ENCODE measurements at places on chromosomes 2 and 18.

DNA sequence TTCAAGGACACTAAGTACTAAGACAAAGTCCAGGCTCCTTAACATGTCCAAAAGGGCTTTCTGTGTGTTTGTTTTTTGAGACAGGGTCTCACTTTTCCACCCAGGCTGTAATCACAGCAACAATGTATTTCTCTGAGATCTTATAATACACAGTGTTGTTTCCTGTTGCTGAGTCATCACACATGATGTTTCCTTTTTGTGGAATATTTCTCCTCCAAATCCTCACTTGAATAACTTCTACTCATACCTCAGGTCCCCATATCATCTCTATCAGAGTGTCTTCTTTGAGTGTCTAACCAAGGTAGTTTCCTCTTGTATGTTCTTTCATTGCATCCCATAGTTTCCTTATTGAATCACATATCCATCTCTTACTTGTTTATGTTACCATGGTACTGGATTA lies 632.0 kb upstream of the PIK3C3 start:
- DNase-seq = no peak

DNA sequence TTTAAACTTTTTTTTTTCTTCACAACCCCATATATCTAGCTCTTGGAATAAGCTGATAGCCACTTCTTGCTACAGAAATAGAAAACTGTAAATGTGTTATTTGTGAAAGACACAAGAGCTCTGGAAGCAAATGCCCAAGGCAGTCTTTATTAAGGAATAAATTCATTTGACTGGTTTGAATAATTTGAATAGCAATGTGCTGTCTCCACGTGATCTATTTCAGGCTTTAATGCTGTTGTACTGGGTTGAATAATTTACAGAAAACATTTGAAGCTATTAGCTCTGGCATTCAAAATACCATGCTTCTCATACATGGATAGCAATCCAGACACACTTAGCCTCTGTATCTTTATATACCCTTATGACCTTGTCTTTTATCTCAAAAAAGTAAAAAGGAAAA lies 366.7 kb upstream of the KCNJ3 start:
- no peak for DNase-seq

DNA sequence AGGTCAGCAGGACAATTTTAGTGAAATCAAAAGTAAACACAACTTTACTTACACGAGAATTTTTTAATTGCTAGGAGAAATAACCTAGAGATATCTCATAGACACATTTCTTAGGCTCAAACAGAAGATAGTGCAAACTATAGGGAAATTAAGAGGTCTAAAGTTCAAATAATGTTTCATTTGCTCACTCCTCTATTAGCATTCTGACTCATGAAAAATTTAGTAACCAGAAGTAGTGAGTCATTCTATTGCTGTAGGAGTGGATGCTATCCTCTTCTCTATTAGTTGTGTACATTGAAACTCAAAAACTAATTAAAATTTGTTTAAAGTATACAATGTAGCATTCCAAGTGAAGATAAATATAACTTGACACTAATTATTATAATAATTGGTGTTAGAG lies 908.3 kb upstream of the TMEFF2 start:
- DNase-seq = peak; percentile 30

- no peak for DNase-seq
Observed at GRCh38 chr18:12352188-12352587, 24.8 kb downstream of the AFG3L2 start.

DNA sequence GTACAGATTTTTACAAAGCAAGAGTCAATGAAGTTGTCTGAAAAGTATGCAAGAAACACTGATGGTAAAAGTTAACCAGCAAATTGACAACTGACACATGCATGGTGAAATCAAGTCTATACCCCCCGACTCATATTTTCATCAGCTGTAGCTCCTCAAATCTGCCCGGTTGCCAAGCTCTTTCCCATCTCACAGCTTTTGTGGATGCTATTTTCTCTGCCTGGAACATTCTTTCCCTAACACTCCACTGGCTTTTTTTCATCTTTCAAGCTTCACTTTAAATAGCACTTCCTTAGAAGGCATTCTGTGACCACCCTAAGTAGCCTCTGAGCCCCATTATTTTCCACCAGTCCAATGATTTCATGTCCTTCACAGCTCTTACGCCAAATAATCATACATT lies 18.1 kb downstream of the NBAS start:
- DNase-seq = no peak

DNA sequence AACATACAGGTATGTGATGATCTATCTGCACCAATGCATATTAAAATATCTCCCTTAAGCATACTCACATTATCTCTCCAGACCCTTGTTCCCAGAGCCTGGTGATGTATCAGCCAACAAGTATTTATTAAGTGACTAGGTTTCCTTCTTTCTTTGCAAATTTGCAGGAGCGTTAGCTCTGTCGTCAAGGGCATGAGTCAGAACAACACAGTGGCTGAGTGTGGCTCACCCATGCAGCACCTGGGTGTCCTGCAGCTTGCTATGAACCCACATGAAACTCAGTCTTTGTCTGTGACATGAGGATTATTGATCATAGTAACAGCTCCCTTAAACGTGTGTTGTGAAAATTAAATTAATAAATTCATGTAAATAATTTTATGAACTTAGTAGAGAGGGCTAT lies 96.6 kb downstream of the PIEZO2 start:
- peak; percentile 73 for DNase-seq

DNA sequence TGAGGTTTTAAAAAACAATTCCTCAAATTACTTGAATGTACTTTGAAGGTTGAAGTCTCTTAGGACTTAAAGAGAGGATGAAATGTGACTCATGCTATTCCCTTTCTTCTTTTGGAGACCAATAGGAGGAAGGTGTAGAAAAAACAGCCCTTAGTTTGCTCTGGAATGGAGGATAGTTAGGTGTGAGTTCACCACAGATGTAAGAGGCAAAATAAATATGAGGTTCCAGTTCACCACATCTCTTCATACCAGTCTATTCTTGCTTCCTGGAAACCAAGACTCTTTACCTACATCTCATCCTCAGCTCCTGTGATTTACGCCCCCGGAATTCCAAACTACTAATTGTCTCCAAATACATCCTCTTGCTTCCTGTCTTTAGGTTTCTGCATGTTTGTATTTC lies 77.5 kb upstream of the TTC21B start:
- DNase-seq = no peak

DNA sequence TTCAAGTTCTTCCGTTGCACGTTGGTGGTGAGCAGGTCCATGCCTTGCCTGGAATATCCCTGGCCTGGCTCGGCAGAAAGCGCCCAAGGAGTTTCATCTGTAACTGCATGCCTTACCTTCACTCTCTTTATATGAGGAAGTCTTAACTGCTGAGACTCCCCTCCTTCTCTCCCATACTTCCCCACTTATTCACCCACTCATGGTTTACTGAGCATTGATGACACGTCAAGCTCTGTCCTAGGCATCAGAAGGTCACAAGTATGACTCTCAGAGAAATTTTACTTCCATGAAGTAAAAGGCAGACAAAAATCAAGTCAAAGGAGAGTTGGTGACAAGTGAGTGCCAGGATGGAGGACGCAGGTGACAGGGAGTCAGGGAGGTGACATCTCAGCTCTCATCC lies 68.2 kb downstream of the TBC1D8 start:
- DNase-seq = no peak
